ENCODE measurements at places on chromosomes 7 and 10. TPM values are rescaled to one million over a fixed set of nuclear protein-coding genes. Genes with fewer than 3 reads are reported as not detected.
A peak's percentile ranks its signal among the peaks of the same experiment; 100 is the strongest.

- H3K4me3 ChIP-seq: no peak overlapping the region
- H3K4me1 ChIP-seq: peaks cover 24% of the 10 kb centered on the region
- H3K27ac ChIP-seq: no peak overlapping the region
Observed at GRCh38 chr7:116578526-116578925, 53.7 kb downstream of the CAV1 start.

- no peak overlapping the region for H3K4me3 ChIP-seq
- H3K27ac ChIP-seq: peak overlapping the region; percentile 38
- DNase-seq: no peak
- peaks cover 57% of the 10 kb centered on the region for H3K36me3 ChIP-seq
- peaks cover 61% of the 10 kb centered on the region for H3K4me1 ChIP-seq
Observed at GRCh38 chr7:50446542-50446960, 3.6 kb downstream of the FIGNL1 start.

- H3K4me1 ChIP-seq: no peaks in the 10 kb centered on the region
- no peak overlapping the region for H3K4me3 ChIP-seq
- no peak overlapping the region for H3K27ac ChIP-seq
- DNase-seq: no peak
Observed at GRCh38 chr10:33524966-33525365, 190.5 kb upstream of the NRP1 start.

GRCh38 chr10:109191823-109192222 is 731.5 kb downstream of the XPNPEP1 start:
- H3K36me3 ChIP-seq: no peaks in the 10 kb centered on the region
- DNase-seq: no peak
- no peak overlapping the region for H3K27ac ChIP-seq
- no peak overlapping the region for H3K4me3 ChIP-seq
- no peaks in the 10 kb centered on the region for H3K27me3 ChIP-seq
- H3K4me1 ChIP-seq: no peaks in the 10 kb centered on the region

GRCh38 chr10:13590886-13591285 is 4.1 kb downstream of the PRPF18 start:
- H3K27ac ChIP-seq: no peak overlapping the region
- peaks cover 20% of the 10 kb centered on the region for H3K4me1 ChIP-seq
- peaks cover 11% of the 10 kb centered on the region for H3K36me3 ChIP-seq
- DNase-seq: no peak

GRCh38 chr7:1449951-1450350 is 9.3 kb downstream of the MICALL2 start:
- no peak for DNase-seq
- H3K27ac ChIP-seq: no peak overlapping the region
- H3K4me3 ChIP-seq: no peak overlapping the region
- no peaks in the 10 kb centered on the region for H3K27me3 ChIP-seq
- no peaks in the 10 kb centered on the region for H3K4me1 ChIP-seq
- H3K36me3 ChIP-seq: no peaks in the 10 kb centered on the region

- no peak overlapping the region for H3K27ac ChIP-seq
- no peaks in the 10 kb centered on the region for H3K36me3 ChIP-seq
- DNase-seq: no peak
Observed at GRCh38 chr7:24508316-24508715, 64.9 kb upstream of the PALS2 start.

- H3K4me1 ChIP-seq: no peaks in the 10 kb centered on the region
- peaks cover 22% of the 10 kb centered on the region for H3K27me3 ChIP-seq
- H3K4me3 ChIP-seq: no peak overlapping the region
- no peak for DNase-seq
Observed at GRCh38 chr7:142983825-142984224, 21.7 kb upstream of the KEL start.

- H3K27ac ChIP-seq: no peak overlapping the region
- H3K27me3 ChIP-seq: no peaks in the 10 kb centered on the region
- DNase-seq: no peak
- no peak overlapping the region for H3K4me3 ChIP-seq
Observed at GRCh38 chr7:1124164-1124563, 35.8 kb downstream of the ZFAND2A start.

GRCh38 chr7:6299774-6300173 is 27.4 kb upstream of the CYTH3 start:
- no peaks in the 10 kb centered on the region for H3K36me3 ChIP-seq
- H3K4me3 ChIP-seq: no peak overlapping the region
- H3K27ac ChIP-seq: no peak overlapping the region
- no peak for DNase-seq
- H3K4me1 ChIP-seq: no peaks in the 10 kb centered on the region
- H3K27me3 ChIP-seq: peaks cover 4% of the 10 kb centered on the region

- no peak overlapping the region for H3K27ac ChIP-seq
- peaks cover 4% of the 10 kb centered on the region for H3K27me3 ChIP-seq
- no peak for DNase-seq
- H3K4me1 ChIP-seq: no peaks in the 10 kb centered on the region
- no peak overlapping the region for H3K4me3 ChIP-seq
Observed at GRCh38 chr7:116708248-116708647, 36.3 kb downstream of the MET start.

- H3K27ac ChIP-seq: no peak overlapping the region
- no peak overlapping the region for H3K4me3 ChIP-seq
- H3K4me1 ChIP-seq: no peaks in the 10 kb centered on the region
- H3K27me3 ChIP-seq: no peaks in the 10 kb centered on the region
- DNase-seq: no peak
Observed at GRCh38 chr10:133297504-133297903, 11.2 kb downstream of the TUBGCP2 start.

DNA sequence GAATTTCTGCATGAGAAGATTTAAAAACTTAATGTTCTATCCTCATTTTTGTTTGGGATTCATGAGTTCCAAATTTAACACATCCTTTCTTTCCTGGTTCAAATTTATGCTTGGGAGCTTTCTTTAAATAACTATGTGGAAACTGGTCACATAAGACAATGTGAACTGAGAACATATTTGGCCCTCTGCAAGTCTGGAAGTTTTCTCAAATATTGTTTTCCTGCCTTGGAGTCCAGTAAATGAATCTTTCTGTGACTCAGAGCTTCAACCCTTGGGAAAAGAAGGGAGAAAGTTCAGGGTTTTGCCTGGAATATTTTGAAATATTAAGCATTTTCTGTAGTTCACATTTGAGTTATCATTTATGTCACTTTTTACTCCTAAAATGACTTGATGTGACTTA is 559.0 kb upstream of the NRP1 start:
- no peak overlapping the region for H3K4me3 ChIP-seq
- no peaks in the 10 kb centered on the region for H3K36me3 ChIP-seq
- H3K4me1 ChIP-seq: no peaks in the 10 kb centered on the region
- no peak for DNase-seq

- H3K36me3 ChIP-seq: no peaks in the 10 kb centered on the region
- no peak overlapping the region for H3K4me3 ChIP-seq
- H3K27ac ChIP-seq: no peak overlapping the region
- DNase-seq: no peak
- H3K27me3 ChIP-seq: peaks cover 22% of the 10 kb centered on the region
- no peaks in the 10 kb centered on the region for H3K4me1 ChIP-seq
Observed at GRCh38 chr10:118455181-118455695, 113.1 kb upstream of the FAM204A start.

The BRAF gene
- total RNA-seq: 25.7 TPM

The CFAP69 gene
- 0.34 TPM for total RNA-seq

The STOX1 gene
- total RNA-seq: 0.85 TPM

The EBLN1 gene
- not detected for total RNA-seq

Data from activated T-helper 2 cell treated with anti-CD3 and anti-CD28 coated beads, Interferon-gamma antibody, Interleukin-2, Interleukin-4, amounts not matched to agents 10 μg/mL and 5 μg/mL and 100 μg/mL, durations not matched to agents 14 hours and 24 hours and 36 hours (primary cell).